AG04450 (cell line): ENCODE measurements at places on chromosomes 2 and 18.

DNA sequence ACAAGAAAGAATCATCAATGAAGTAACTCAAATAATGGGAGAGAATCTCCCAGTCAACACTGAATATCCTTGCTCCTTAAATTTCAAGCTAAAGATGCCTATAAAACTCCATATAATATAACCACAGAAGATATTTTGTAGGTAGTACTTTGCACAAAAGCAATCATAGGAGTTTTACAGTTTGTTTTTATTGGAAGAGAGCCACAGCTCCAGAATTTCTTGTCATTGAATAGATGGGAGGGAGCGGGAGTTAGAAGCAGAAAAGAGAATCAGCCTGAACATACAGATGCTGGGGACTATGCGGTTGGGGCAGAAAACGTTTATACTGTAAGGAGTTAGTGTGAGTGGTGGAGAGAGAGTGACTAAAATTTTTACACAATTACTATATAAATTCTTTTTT, 18.3 kb upstream of the SMAD4 start:
- DNase-seq: no peak

DNA sequence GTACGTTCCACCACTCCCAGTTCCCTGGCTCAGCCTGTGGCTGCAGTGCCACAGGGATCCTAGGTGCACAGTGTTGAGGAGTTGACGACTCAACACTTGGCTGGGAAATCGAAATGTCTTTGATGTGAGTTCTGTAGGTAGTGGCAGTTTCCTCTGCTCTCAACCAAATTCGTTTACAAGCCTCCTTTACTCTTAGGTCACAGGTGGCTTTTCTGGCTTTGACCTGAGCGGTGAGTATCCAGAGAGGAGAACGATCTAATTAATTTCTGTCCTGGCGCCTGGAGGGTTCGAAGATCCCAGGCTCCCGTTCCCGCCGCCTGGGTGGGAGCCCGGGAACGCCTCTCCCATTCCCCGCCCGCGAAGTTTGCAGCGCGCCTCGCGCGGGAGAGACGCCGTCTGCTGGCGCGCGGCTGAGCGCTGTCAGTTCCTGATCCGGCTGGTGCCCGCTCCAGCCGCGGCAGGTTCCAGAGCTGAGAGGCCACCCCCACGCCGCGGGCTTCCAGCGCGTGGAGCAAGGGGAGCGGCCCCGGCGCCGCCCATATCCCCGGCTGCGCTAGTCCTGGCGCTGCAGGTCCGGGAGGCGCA, at the start of gene LAMA3:
Gene LAMA3 (plus strand): TSS at position 423 of the 585 bp plus-strand sequence. CDS start 231 bp downstream, outside the sequence.
- DNase-seq: no peak

- DNase-seq: no peak
Observed at GRCh38 chr2:135931776-135932443, 53.5 kb downstream of the DARS1 start.

DNA sequence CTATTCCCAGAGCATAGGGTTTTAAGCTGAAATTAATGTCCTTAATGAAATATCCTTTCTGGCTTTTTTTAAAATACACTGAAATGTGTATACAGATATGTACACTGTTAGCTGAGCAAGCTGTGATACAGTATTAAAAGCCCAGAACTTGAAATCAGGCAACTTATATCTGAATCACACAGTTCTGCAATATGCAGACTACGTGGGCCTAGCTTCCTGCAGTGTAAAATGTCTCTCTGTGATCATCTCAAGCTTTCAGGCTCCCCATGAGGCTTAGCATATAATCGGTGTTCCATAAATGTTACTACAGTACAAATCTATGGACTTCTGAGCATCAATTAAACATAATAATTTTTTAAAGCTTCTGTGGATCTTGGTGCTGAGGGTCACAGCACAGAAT, 8.2 kb downstream of the FBXO15 start:
- DNase-seq: no peak

DNA sequence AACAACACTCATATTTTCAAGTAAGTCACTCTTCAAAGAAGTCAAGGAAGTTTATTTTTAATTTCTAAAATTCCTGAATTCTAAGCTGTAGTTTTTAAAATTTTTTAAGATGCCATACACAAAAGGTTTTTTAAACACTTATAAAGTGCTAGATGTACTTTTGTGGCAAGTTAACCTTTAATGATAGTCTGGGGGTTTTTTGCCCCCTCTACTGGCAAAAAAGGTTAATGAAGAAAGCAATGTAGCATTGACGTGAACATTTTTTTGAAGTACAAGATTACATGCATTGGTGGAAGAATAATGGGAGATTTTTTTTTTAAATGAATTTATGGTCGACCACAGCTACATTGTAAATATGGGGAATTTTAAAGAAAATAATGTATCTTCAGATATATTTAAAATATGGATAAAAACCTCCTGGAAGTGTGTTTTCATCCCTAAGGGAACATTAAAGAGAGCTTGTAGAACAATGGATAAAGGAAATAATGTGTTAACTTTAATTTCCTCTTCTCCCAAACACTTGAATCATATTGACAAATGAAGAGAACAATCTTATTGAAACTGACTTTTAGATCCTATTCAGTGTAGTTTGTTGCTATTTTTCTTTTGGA, 12.6 kb downstream of the ITPRID2 start:
- no peak for DNase-seq

DNA sequence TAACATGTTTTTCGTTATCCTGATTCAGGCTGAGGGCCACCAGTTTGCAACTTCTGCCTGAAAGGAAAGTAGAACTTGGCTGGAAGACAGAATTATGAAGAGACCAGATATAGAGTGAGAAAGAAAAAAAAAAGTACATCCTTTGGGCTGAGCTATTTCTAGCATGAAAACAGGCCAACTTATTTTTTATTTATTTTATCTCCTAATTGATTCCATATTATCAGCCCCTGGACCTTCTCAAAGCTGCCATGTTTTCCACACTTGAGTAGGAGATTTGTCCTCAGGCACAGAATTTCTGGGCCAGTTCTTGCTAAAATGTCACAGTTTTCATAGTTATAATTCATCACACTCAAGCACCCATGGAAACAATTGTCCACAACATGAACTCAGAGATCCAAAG, 586.8 kb upstream of the CNTNAP5 start:
- no peak for DNase-seq

DNA sequence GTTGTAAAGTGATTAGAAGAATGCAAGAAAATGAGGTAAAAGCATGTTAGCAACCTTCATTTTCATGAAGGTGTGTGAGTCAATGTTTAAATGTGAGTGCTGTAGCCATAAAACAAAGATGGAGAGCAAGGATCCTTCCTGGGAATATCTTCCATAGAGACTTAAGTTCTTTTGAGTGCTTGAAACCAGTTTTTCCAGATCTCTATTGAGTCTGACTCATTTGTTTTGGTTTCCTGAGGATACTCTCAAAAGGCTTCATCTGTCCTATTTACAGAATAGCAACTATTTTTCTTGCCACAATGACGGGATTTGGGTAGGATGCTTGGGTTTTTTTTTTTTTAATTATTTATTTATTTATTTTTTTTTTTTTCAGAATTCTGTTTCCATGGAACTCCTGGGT, 45.9 kb upstream of the ASB1 start:
- peak; percentile 13 for DNase-seq

DNA sequence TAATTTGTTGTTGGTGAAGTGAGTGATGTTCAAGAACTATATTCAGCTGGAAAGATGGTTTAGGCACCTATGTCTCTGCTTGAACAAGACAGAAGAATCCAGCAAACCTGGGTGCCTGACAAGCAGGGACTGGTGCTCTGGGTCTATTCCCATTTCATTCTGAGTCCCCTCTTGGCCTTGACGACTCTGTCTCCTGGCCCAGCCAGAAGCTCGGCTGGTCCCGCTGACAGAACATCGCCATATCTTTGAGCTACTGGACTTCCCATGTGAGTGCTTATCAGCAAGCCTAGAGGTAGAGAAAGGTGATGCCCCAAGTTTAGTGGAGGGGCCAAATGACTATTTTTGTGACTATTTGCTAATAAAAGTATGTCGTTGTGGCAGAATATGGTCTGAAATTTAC, 48.2 kb downstream of the SDC1 start:
- DNase-seq: no peak

GRCh38 chr2:44131177-44131576, 37.5 kb upstream of the PPM1B start:
- no peak for DNase-seq

GRCh38 chr2:217293607-217294006, 433.7 kb upstream of the TNP1 start:
- DNase-seq: no peak

DNA sequence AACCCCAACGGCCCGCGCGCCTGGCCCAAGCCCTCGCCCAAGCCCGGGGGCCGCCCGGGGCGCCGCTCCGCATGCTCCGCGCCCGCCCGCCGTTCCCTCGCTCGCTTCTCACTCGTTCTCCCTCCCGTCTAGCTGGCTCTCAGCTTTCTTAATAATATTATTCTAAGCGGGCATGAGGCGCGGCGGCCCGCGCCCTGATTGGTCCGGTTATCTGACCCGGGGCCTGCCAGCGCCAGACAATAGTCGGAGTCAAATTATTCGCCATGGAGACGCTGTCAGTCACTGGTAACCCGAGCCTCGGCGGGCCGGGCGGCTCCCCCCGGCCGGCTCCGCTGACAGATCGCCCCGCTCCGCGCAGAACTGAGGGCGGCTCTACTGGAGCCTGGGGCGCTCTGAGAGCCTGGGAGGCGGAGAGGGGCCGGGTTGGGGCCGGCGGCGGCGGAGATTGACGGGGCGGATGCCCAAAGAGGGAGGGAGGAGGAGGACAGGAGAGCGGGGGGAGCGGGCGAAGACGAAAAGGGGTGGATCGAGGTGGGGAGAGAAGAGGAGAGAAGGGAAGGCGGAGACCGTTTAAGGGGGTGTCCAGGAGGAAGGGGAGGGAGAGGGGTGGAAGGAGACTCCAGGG, at the start of gene SIX2:
Gene SIX2 (minus strand): TSS at position 150 of the 625 bp plus-strand sequence. CDS start 342 bp downstream, outside the sequence.
- peak; percentile 41 for DNase-seq

- no peak for DNase-seq
Observed at GRCh38 chr2:169358016-169358415, 4.3 kb downstream of the LRP2 start.

- DNase-seq: no peak
Observed at GRCh38 chr2:67927501-67927900, 135.3 kb downstream of the C1D start.

GRCh38 chr18:24982831-24983230, 369.1 kb downstream of the ZNF521 start:
- DNase-seq: no peak

DNA sequence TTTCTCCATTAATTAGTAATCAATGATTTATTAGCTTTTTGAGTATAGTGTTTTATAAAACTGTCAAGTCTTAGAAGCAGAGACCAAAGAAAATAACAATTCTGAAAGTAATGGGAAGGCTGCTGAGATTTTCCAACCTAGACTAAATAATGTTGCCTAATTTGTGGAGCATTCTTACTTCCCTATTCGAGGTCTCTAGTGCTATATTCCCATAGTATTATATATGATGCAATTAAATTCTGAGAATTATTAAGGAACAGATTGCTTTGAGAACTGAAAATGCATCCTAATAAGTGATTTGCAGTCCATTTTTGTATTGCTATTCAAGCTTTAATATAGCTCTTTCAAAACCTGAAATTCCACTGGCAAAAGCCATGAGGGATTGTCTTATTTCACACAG, 27.7 kb upstream of the DOCK10 start:
- DNase-seq: no peak

- DNase-seq: no peak
Observed at GRCh38 chr18:42047721-42048120, 92.7 kb downstream of the PIK3C3 start.

DNA sequence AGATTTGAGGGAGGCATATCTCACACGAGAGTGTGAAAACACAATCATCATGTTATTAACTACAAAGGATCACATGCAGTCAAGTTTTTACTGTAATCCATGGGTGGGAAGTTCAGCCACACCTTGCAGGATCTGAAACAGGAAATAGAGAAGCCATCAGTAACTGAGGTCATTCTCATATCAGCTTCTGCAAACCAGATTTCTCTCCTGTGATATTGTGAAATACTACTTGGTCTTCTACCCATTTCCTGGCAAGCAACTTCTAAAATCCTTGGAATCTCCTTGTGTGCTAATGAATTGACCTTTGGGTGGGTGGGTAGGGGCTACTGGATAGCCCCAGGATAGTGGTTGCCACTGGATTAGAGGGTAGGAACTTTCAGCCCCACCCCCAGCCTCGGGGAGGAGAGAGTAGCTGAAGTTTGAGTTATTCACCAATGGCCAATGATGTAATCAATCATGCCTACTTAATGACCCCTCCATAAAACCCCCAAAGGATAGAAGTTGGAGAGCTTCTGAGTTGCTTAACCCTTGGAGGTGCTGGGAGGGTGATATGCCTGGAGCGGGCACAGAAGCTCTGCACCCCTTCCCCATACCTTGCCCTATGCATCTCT, 25.6 kb upstream of the TGIF1 start:
- no peak for DNase-seq

GRCh38 chr2:98474979-98475632, 30.4 kb downstream of the INPP4A start:
- no peak for DNase-seq

- no peak for DNase-seq
Observed at GRCh38 chr2:102417946-102418345, 5.0 kb upstream of the IL18RAP start.

- no peak for DNase-seq
Observed at GRCh38 chr2:168404764-168405163, 51.3 kb upstream of the CERS6 start.

GRCh38 chr2:60553495-60554073, at the start of gene BCL11A:
Gene BCL11A (minus strand): TSS chr2:60553654. CDS start chr2:60553270, 384 bp downstream.
- DNase-seq: peak; percentile 44

GRCh38 chr2:144354953-144355352, 165.0 kb downstream of the ZEB2 start:
- DNase-seq: no peak

DNA sequence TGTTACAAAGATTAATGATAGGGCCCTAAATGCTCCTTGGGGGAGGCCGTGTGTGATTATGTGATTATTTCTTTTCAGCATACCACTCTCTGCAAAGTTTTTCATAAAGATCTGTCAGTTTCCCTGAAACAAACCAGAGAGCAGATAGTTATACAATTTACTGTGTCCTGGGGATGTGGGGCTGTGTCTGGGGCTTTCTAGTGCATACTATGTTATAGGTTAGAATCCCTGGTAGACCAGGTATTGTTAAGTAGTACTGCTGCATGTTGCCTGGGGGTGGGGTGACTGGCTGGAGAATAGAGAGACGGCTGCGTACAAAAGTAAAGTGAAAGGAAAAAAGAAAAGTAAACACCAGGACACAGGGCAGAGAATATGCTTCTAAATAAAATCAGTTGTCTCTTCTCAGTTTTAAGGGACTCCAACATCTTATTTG, 3.3 kb upstream of the CCBE1 start:
- DNase-seq: no peak

GRCh38 chr18:26356045-26356785, 130.0 kb downstream of the TAF4B start:
- DNase-seq: no peak

GRCh38 chr2:14700753-14701152, 68.2 kb downstream of the LRATD1 start:
- peak; percentile 71 for DNase-seq

GRCh38 chr2:40962026-40962425, 510.1 kb upstream of the SLC8A1 start:
- DNase-seq: no peak

DNA sequence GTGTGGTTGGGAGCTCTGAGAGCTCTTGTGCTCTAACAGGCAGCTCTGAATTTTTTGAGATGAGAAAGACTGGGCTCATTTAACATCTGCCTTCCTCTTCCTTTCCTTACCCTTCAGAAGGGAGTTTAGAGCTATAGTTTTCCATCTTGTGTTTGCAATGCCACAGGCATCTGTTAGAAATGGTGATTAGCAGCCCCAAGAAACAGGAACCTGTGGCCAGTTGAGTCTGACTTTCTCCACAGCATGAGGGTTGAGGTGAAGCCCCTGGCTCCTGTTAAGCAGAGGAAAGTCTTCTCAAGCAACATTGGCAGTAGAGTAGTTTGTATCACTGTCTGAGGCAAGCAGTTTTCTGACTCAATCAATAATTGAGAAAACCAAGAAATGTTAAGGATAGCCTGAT, 577.4 kb downstream of the ZEB2 start:
- DNase-seq: no peak

- DNase-seq: no peak
Observed at GRCh38 chr18:39776766-39777165, 2178.3 kb upstream of the PIK3C3 start.
